Activated CD4-positive, alpha-beta T cell treated with anti-CD3 and anti-CD28 coated beads for 24 hours (primary cell): ENCODE measurements at places on chromosomes 2 and 18.

- DNase-seq = no peak
These were observed 673.1 kb upstream of the VRK2 start for GRCh38 chr2:57373530-57373929.

GRCh38 chr2:221262651-221263050 is 309.5 kb downstream of the EPHA4 start:
- no peak for DNase-seq

DNA sequence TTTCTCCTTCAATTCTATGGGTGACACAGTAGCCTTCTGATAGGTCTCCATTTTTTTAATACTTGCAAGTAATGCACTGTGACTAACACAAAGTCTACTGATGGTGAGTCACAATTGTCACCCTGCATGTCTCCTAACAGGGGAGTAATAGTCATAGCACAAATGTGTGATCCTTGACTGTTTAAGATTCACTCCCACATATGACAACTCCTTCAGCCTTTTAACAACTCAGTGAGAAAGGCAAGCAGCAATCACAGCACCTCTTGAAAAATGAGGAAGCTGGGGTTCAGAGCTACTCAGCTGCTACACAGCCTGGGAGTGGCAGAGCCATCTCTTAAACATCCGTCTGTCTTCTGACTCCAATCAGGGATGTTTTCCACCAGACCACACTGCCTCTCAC is 63.8 kb downstream of the EHD3 start:
- DNase-seq = no peak

GRCh38 chr2:233907627-233908026 is 9.5 kb upstream of the TRPM8 start:
- DNase-seq = no peak

DNA sequence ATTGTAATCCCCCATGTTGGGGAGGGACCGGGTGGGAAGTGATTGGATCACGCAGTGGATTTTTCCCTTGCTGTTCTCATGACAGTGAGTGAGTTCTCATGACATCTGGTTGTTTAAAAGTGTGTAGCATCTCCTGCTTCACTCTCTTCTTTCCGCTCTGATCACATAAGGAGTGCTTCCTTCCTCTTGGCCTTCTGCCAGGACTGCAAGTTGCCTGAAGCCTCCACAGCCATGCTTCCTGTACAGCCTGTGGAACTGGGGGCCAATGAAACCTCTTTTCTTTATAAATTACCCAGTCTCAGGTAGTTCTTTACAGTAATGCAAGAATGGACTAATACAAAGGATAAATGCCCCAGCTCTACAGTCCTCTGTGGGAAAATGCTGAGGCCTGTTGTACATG is 437.5 kb upstream of the NXPH2 start:
- DNase-seq = no peak
